ENCODE measurements at places on chromosomes 2 and 18.

DNA sequence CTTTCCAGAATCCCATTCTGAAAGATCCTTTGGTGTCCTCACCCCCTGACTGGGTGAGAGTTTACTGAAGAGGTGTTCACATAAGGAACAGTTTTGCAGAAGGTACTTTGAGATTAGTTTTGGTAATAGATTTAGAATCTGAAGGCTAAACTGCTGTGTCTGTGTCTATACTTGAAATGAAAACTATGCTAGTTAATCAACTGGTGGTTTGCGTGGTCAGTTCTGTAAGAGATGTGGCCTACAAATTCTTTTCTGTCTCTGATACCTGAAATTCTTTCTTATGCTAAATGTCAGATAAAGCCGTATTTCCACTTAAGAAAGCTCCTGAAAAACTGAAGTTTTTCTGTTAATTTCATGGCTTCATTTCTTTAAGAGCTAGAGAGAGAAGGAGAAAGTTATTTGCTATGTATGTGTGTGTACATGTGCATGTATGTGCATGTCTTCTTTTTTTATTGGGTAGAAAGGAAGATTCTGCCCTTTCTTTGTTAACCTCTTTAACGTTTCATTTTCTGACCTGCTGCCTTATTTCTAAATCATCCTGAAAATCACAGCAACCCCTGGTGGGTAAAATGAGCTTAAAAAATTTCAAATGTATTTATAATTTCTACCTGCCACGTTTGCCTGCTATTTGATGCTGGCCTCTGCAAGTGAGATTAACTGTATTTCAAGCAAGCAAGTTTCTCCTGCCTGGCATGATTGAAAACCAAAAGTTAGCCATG is 552.0 kb upstream of the NRP2 start:
- no peak for DNase-seq

DNA sequence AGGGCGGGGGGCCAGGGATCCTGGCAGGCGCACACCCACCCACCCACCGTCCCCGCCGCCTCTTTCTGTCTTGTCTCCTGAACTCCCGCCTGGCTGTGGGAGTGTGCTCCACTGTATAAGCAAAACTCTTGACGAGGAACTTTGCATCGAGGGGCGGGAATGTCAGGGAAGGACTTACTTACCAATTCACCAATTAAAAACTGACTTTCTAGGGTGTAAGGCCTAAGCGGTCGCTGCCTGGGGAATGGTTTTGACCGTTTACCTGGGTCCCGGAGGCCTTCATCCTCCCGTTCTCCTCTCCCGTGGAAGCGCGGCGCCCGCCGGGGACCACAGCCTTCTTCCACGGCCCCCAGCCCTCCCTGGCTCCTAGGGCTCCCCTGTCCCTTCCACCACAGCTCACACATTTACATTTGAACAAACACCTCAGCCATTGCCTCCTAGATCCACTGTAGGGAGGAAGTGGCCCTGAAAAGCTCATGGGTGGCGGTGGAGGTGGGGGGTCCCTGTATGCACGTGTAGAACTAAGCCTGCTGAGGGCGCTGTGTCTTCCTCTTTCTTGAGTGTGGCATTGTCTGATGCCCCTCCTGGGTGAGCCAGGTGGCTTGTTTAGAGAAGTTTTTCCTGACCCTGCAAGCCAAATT is 8.9 kb downstream of the ASIC4 start:
- DNase-seq: no peak

GRCh38 chr2:44118257-44118656 is 50.4 kb upstream of the PPM1B start:
- no peak for DNase-seq

DNA sequence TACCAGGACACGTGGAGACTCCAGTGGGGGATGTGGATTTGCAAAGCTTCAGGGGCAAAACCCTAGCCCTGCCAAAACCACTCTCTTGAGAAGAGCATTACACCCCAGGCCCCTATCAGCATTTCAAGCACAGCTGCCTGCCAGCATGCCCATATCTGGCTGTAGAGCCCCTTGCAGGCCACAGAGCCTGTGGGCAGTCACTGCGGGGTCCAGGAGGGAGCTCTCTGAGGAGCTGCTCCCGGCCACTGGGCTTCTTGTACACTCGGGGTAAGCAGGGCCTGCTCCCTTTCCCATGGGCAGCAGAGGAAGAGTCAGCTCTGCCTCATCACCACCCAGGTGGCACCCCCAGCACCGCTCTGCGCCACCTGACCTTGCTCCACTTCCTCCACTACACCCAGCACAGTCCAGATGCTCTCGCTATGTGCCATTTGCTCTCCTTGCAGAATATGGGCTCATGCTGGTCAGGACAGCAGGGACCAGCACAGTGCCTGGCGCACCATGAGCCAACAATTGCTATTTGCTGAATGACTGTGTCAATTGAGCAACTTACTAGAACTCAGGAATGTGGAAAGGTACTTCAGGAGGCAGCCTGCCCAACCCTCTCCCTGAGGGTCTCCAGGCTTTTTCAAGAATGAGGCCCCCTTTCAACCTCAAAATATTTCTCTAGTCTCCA is 7.4 kb downstream of the CHST10 start:
- DNase-seq: no peak

GRCh38 chr2:72980535-72981217 is 63.4 kb downstream of the EMX1 start:
- DNase-seq: no peak

GRCh38 chr2:46299365-46300263 is 2.4 kb downstream of the EPAS1 start:
- DNase-seq: no peak

DNA sequence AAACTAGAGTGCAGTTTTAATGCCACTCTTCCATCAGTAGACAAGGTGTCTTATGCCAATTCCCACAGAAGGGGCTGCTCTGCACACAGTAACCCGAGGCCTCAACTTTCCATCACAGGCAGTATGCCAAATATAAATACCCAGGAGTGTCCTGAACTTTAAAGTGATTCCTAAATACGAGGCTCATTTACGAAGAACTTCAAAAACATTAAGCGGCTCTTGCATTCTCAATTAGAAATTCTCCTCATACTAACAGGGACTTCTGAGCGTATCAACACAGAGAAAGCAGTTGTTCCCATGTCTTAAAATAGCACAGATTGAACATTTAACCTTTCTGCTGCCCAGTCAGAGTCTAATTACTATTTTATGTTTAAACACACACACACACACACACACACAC is 638.6 kb downstream of the ERBB4 start:
- no peak for DNase-seq

GRCh38 chr2:228703152-228703551 is 521.7 kb upstream of the SPHKAP start:
- DNase-seq: no peak

GRCh38 chr2:37982147-37982582 is 57.1 kb downstream of the RMDN2 start:
- peak; percentile 35 for DNase-seq

DNA sequence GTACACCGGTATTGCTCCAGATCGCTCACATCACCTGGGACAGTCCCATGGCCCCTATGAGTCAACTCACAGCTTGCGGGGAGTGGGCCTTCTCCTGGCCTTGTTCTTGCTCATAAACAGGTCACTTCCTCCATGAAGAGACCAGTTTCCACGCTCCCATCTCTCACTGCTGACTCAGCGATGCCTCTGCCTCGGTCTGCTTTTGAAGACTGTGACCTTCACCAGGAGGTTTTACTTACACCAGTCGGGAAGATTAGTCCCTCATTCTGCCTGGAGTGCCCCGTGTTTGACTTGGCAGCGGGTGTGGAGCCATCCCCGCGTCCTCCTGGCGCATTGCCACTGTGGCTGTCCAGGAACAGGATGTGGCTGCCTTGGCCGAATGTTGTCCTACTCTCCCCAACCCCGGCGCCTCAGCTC is 159.8 kb downstream of the RHBDD1 start:
- DNase-seq: no peak

DNA sequence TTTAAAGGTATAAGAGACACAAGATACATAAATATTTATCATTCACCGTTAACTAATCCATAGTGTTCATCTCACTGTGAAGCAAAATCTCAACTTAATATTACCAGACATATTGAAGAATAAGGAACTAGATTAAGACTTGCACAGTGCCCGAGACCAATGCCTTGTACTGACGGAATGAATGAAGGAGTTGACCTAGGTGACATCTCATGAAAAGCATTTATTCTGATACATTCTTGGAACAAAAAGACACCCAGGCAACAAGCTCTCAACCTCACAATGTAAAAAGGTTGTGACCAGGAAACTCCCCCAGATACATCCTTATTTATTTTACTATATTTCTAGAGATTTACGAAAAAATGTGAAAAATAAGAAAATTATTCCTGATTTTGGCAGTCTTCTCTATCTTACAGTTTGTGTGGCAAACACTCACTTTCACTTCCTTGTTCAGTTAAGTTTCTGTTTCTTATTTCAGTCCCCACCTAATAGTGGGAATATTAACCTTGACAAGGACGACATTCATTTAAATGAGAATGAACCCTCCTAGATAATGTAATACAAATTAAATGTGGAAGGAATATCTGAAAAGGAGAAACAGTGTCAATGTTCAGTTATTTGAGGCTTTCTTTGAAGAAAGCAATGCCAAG is 28.4 kb downstream of the M1AP start:
- DNase-seq: no peak

DNA sequence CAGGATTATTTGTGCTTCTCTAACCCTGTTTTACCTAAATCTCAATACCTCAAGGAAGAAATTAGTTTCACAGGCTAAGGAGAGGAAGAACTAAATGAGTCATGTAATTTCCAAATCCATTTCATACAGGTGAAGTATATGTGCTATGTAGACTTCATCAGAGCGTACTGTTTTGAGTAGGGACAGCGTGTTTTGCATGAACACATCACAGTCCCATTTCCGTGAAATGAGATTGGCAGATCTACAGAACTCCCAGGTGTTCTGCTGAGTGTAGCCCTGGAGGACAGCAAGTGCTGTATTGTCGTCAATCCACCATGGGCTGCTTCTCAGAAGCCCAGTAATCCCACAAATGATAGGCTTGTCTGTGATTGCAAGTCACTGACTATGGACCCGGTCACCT is 97.7 kb downstream of the XRCC5 start:
- no peak for DNase-seq

- no peak for DNase-seq
These were observed 60.3 kb upstream of the IGFBP2 start for GRCh38 chr2:216572582-216573578.

DNA sequence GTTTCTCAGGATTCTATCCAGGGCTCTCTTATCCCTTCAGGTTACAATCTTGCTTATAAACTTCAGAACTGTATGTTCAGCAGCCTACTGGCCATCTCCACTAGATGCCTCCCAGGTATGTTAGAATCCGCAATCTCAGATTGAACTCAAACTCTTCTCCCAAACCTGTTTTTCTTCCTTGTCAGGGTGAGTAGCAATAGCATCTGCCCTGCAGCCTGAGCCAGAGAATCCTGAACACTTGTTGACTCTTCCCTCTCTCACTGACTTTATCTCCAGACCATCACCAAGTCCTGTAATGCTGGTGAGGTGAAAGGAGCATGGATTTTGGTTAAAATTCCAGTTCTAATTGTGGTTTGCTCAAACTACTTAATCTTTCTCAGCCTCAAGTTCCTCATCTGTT is 82.6 kb upstream of the ALPP start:
- no peak for DNase-seq

- no peak for DNase-seq
These were observed 63.4 kb downstream of the LHCGR start for GRCh38 chr2:48691935-48692691.

GRCh38 chr2:63817382-63817781 is 24.3 kb upstream of the UGP2 start:
- DNase-seq: no peak

DNA sequence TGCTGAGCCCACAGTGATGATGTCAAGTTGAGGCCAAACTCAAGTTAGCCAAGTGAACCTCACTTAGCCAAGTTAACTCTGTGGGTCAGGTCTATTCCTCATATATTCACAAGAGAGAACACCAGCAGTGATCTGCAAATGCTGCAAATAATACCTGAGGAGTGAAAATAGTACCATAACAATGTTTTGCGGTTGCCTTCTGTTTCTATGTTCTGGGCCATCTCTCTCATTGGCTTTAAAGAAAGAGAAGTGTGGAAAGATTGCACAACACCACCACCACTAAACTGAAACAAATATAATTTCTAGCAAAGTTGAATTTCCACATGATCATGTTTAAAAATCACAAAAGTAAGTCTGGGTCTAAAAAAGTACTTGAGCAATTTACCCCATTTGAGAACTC is 211.1 kb upstream of the GALNT5 start:
- DNase-seq: no peak

DNA sequence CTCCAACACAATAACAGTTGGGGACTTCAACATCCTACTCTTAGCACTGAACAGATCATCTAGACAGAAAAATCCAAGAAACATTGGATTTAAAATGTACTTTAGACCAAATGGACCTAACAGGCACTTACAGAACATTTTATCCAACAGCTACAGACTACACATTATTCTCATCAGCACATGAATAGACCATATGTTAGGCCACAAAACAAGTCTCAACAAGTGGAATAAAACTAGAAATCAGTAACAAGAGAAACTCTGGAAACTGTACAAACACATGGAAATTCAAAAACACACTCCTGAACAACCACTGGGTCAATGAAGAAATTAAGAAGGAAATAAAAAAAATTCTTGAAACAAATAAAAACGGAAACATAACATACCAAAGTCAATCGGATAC is 117.5 kb downstream of the ACVR1 start:
- no peak for DNase-seq

GRCh38 chr2:10390369-10390801 is 57.7 kb downstream of the ODC1 start:
- DNase-seq: no peak

DNA sequence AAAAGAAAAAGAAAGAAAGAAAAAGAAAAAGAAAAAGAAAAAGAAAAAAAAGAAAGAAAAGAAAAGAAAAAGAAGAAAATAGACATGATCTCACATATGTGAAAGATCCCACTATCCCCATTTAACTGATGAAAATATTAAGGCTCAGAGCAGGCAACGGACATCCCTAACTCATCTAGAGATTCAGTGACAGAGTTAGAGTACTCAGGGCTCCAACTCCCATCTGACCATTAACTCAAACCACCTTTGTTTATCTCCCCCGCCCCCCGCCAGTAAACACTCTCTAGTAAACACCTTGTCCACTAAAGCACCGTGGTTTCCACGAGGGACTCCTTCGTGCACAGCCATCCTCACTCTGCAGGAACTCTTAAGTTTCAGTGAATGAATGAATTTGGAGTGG is 142.9 kb downstream of the TGIF1 start:
- DNase-seq: no peak

GRCh38 chr2:218047536-218048225 is 21.4 kb upstream of the RUFY4 start:
- no peak for DNase-seq

DNA sequence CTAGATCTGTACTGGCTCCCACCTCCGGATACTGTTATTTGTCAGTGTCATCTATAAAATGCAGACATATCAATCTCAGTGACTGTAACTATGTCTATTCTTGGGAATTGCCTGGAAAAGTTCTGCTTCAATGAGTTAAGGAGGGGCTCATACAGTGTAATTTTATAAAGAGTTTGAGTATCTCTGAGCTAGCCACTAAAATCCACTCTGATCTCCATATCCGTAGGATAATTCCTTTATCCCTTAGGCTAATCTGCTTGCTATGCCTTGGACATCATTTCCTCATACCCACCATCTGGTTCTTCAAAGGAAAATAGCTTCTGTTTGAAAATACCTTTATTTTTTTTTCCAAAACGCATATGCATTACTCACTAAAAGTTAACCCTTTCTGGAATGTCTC is 863.2 kb downstream of the SUCLG1 start:
- no peak for DNase-seq
